ENCODE measurements at places on chromosomes 11 and 22.

GRCh38 chr11:132312701-132313111 lies 942.3 kb downstream of the NTM start:
- DNase-seq, result no peak
- no peaks in the 10 kb centered on the region for H3K4me1 ChIP-seq
- no peaks in the 10 kb centered on the region for H3K36me3 ChIP-seq
- no peak overlapping the region for H3K27ac ChIP-seq

- no peak overlapping the region for H3K4me3 ChIP-seq
- H3K4me1 ChIP-seq, result no peaks in the 10 kb centered on the region
- H3K27me3 ChIP-seq, result peaks cover 2% of the 10 kb centered on the region
- no peak for DNase-seq
Observed at GRCh38 chr11:12243486-12243885, 133.1 kb downstream of the MICAL2 start.

- no peak for DNase-seq
- H3K36me3 ChIP-seq, result no peaks in the 10 kb centered on the region
- no peak overlapping the region for H3K27ac ChIP-seq
- no peaks in the 10 kb centered on the region for H3K4me1 ChIP-seq
- H3K4me3 ChIP-seq, result no peak overlapping the region
- H3K27me3 ChIP-seq, result peaks cover 3% of the 10 kb centered on the region
Observed at GRCh38 chr22:38327396-38327795, 10.2 kb upstream of the CSNK1E start.

DNA sequence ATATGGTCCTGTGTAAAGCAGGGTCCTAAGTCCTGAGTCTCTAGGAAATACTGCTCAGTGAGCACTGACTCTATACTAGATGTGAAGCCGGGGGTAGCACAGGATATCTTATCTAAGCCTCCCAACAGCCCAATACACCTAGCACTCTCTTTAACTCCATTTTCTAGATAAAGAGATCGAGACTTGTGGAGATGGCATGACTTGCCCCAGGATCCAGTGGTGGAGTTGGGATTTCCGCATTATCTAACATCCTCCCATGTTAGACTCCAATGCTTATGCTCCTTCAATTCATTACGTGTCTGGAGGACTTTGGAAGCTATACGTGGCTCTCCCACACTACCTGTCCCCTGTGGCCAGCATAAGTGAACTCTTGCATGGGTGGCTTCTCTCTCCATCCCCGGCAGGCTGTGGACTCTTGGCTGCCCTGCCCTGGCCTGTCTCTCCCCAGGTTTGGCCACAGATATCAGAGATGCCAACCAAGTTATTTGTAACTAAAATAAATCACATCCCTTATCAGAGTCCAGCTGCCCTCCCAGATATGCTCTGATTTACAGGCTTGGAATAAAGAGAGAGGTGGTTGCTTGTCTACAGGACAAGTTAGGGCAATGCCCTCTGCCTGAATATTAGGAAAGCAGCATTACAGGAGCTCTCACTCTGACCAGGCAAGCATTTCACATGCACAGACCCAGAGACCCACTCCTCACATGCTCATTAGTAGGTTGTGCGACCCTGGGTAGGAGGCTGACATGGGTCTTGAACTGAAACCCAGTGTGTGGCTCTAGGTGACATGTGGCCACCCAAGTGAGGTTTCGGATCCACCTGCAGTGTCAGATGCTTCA lies 4.5 kb downstream of the CD44 start:
- peaks cover 77% of the 10 kb centered on the region for H3K4me1 ChIP-seq
- H3K36me3 ChIP-seq, result peaks cover 89% of the 10 kb centered on the region
- H3K27me3 ChIP-seq, result no peaks in the 10 kb centered on the region
- peak overlapping the region; percentile 90 for H3K27ac ChIP-seq
- peak overlapping the region; percentile 97 for H3K4me3 ChIP-seq
